ENCODE measurements at places on chromosomes 13 and 19.

DNA sequence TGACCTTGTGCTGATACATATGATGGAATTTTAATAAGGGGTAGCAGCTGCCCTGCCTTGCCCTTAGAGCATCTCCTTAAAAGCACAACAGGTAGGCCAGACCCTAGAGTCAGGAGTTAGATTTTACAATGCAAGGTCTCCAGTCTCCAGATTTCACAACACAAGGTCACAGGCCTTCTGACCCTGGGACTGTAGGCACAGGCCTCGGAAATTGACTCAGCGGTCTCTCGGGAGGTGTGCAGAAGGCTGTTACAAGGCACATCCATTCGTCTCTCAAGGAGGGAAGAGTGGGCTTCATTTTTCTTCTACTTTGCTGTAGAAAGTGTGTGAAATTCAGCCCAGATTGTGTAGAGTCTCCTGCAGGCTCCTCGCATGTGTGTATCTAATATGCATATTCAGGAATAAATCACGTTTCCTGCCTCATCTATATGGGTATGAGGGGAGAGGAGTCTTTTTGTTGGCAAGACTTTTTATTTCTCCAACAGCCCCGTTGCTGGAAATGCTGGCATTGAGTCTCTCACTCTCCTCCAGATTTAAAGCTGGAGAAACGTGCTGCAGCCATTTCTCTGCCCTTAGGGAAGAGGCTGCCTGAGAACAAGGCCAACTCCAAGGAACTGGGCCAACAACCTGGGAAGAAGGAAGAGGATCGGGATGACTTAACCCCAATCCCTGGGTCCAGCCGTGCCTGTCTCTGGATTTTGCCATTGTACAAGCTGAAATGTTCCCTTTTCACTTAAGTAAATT is 24.5 kb downstream of the UQCRFS1 start:
- DNase-seq: no peak

GRCh38 chr13:99376132-99376531 is 68.9 kb upstream of the GPR183 start:
- no peak for DNase-seq

DNA sequence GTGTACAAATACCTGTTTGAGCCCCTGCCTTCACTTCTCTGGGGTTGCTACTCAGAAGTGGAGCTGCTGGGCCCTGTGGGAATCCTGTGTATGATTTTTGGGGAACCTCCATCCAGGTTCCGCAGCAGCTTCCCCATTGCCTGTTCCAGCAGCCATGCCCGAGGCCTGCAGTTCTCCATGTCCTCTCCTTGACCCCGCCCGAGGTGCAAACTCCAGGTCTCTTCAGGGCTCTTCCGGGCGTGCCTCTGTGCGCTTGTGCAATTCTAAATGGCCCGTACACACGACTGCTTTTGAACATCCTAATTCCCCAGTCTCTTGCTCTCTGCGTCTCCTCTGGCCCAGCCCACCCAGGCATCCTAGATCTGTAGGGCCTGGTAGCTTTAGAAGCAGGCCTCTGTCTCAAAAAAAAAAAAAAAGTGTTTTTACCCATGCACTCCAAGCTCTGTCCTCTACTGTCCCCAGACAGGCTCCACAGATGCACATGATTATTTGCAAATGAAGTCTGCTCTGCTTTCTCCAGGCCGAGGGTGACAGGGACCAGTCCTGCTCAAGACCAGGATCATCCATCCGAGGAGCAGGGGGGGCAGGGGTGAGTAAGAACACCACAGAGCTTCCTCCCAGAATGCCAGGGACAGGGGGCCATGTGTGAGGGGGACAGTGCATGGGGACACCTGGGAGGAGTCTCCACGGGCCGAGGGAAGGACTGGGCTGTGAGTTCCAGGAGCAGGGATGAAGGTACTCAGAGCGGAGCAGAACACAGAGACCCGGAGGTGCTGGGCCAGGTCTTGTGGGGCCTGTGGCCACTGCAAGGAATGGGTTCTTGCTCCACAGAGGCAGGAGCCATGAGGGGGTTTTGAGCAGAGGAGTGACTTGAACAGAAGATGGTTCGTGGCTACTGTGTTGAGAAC is 51.7 kb downstream of the SLC7A9 start:
- no peak for DNase-seq

DNA sequence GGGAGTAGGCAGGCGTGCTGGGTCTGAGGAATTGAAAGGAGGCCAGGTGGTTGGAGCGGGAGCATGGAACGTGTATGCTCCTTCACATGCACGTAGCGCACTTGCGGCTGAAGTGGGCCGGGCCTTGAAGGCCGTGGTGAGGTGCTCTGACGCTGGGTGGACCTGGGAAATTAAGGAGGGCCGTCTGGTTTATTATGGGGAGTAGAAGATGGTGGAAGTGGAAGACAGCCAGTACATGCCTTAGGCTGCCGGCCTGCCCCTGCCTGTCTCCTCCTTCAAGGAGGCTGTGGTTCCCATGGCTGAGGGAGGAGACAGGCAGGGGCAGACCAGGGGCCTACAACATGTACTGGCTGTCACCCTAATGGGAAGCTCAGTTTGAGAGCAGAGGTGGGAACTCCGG is 23.9 kb downstream of the GATAD2A start:
- no peak for DNase-seq

DNA sequence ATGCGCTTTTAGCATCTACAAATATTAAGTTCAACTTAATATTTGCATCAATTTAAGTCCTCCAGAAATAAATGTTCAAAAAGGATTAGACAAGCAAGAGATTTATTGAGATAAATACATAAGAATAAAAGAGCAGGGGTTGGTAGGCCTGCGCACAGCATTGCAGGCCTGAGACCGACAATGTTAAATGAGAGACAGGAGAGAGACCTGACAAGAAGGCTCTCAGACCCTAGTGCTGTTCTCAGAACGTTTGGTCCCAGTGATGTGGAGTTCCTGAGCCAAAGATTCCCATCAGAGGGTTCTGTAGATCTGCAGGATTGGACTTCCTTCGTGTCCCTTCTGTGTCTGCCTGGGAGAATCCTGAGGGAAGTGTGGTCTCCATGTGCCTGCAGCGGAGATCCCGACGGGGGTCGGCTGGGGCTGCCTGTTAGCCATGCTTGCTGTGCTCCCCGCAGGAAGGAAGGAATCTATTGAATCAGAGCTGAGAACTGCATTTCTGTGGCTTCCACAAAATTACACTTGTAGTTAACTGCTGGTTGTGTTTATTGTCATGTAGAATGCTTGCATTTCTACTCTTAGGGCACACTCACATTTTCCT is 369.9 kb upstream of the SLC10A2 start:
- no peak for DNase-seq
